8988T (cell line): ENCODE measurements at places on chromosomes 7 and 10.

- DNase-seq, result no peak
Observed at GRCh38 chr10:28873540-28873939, 196.2 kb downstream of the BAMBI start.

DNA sequence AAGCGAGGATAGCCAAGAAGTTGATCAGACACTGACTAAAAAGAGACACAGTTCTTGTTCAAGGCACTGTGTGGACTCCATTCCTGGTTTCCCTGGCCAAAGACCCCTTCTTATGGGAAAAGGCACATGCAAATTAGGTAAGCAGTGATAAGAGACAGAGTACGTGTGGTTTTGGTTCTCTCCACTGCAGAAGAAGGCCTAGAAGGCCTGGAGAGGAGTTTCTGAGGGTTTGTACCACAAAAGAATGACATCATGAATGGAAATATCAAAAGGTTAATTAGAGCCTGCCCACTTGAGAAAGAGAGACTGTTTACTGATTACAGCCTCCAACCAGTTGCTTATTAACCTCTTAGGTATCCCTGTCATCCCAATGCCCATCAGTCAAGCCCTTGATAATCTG is 137.5 kb downstream of the ZNF365 start:
- DNase-seq, result no peak

GRCh38 chr10:114083040-114083439 is 39.4 kb downstream of the ADRB1 start:
- no peak for DNase-seq

DNA sequence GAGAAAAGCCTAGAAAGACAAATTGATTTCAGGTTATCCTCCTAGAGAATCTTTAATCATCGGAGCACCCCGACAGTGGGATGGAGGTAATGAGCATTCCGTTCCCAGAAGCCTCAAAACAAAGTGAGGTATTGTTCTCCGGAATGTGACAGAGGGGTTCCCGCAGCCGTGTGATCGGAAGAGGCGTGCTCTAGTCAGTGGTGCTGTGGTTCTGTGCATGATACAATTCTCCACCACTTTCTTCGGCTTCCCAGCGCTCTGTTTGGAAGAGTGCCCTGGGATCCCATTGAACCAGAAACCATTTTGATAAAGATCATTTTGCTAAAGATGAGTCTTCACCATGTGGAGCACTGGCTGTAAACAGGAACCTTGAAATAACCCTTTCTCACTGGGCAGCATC is 434.6 kb downstream of the PAXIP1 start:
- DNase-seq, result no peak

DNA sequence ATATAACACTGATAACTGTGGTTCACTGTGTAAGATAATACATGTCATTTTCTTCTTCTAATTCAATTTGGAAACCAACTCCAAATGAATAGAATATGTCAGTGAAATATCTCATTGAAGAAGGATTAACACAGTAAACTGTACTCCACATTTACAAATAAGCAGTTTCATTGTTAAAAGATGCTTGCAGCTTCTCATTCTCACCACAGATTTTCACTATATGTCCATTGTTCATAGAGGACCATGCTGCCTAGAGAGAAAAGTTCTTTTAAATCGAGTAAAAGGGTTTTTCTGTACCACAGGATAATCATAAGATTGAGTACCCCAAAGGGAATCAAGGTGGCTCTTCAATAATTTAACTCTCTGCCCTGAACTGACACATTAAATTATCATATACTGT is 165.5 kb downstream of the LRRN3 start:
- DNase-seq, result no peak

GRCh38 chr7:135166338-135166990 is 4.0 kb downstream of the CYREN start:
- DNase-seq, result no peak

- DNase-seq, result no peak
Observed at GRCh38 chr7:12757443-12757842, 70.0 kb downstream of the ARL4A start.

DNA sequence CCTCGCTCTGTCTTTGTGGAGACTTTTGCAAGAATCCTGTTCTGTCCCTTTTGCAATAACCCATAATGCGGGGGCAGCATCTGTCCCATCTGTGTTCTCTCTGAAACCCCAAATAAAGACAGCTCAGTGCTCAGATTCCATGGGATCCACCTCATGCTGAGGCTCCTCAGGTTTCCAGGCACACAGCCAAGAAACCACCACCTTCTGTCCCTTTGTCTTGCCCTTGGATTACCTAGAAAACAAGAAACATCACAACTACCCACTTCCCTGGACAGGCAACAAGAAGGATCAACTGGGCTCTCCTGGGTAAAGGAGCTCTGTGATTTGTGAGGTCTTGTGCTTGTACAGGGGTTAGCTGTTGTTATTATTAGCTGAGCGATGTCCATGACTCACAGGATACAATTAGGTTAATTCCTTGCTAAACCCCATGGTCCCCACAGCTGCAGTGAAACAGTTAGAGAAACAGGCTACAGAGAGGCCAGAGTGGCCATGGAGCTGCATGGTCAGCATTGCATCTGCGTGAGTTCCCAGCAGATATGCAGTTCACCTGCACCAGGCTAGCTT is 50.2 kb downstream of the CXCL12 start:
- no peak for DNase-seq

DNA sequence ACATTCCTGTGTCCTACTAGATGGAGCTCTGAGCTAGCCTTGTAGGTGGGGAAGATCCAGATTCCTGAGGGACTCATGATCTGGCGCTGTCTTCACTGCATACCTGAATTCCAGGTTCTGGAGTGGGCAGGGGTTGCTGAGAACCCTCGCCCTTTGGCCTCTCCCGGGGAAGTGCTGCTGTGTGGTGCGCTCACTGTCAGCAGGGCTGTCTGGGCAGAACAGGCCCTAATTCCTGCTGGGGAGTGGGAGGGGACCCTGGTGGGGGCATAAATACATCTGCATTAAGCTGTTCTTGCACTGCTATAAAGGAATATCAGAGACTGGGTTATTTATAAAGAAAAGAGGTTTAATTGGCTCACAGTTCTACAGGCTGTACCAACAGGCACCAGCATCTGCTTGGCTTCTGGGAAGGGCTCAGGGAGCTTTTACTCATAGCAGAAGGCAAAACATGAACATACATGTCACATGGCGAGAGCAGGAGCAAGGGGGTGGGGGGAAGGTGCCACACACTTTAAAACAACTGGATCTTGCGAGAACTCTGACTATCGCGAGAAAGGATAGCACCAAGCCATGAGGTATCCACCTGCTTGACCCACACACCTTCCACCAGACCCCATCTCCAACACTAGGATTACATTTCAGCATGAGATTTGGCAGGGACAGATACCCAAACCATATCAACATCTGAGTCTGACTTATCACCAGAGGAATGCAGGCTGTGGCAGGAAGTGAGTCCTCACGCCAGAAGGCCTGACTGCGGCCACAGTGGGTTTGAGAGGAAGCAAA is 115.0 kb downstream of the ADCY1 start:
- peak; percentile 48 for DNase-seq

- DNase-seq, result no peak
Observed at GRCh38 chr7:6399351-6399750, 48.4 kb downstream of the DAGLB start.

- no peak for DNase-seq
Observed at GRCh38 chr10:129219364-129219763, 247.7 kb upstream of the MGMT start.

GRCh38 chr7:50146692-50147091 is 53.6 kb upstream of the ZPBP start:
- DNase-seq, result no peak

DNA sequence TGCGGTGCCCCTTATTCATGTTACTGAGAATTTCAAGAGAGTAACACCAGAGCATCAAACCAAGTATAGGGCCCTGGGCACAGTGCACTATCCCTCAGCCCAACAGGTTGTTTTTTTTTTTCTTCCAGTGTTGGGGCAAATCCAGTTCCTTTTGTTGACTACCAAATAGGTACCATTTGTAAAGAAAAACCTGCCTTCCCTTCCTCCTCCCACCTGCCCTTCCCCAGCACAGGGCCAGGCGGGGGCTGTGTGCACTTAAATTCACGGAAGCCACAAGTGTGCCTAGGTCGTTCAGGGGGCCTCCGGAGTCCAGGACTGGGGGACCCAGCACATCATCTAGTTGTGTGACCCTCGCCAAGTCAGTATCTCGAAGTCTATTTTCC is 595 bp upstream of the SFXN4 start:
- no peak for DNase-seq

DNA sequence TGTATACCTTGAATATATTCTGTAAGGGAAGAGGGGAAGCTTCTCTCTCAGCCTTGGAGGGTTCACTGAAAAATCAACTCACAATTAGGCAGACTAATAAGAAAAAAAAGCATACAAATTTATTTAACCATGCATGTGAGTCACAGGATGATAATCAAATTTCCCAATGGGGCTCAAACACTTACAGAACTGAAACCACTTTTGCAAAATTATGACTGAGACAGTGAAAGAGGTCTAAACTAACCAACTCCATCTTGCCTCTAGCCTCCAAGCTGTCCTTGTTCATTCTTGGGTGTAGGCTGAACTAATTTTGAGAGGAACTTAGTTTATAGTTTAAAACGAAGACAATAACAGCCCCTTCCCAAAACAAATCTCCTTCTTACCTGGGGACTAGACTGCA is 618.3 kb upstream of the AUTS2 start:
- DNase-seq, result no peak

DNA sequence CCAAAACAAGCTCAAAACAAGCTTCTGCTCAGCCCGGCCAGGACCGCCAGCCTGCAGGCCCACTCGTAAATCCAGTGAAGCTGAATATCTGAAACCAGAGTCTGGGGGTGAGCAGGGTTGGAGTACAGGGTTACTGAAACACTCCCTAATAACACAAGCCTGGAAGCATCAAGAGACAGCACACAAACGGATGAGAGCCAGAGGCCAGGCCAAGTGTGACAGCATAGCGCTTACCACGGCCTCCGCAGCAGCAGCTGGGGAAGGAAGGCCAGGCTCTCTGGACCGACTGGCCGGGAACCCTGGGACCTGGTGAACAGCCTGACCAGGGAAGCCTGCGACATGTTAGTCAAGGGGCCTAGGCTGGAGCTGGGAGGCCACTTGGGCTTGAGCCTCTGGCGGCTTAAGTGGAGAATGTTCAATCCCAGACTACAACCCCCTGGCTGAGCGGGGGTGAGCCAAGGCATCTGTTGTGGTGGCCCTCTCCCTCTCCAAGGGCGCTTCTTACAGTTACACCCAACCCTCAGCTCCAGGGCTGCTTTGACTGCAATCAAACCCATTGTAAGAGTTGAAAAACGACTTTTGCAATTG is 21.7 kb upstream of the RNF32 start:
- no peak for DNase-seq

- DNase-seq, result no peak
Observed at GRCh38 chr7:92622685-92623084, 32.5 kb upstream of the FAM133B start.

DNA sequence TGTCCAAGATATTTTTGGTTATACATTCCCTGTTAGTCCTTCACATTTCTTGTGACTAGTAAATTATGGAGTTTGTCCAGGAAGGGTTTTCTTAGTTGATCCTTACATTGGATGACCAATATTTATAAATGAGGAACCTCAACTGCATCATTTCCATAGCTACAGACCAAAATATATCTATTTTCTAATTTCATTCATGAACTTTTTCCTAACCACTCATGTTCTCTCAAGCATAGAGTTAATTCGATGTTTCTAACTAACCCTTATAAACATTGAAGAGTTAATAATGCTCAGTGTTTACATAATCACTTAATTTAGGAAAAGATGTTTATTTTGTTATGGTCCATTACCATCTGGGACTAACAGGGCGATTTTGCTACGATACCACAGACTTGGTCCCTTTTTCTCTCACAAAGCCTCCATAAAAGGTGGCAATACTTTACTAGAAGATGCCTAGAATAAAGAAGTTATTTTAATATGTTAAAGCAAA is 591.0 kb downstream of the MAGI2 start:
- DNase-seq, result no peak

DNA sequence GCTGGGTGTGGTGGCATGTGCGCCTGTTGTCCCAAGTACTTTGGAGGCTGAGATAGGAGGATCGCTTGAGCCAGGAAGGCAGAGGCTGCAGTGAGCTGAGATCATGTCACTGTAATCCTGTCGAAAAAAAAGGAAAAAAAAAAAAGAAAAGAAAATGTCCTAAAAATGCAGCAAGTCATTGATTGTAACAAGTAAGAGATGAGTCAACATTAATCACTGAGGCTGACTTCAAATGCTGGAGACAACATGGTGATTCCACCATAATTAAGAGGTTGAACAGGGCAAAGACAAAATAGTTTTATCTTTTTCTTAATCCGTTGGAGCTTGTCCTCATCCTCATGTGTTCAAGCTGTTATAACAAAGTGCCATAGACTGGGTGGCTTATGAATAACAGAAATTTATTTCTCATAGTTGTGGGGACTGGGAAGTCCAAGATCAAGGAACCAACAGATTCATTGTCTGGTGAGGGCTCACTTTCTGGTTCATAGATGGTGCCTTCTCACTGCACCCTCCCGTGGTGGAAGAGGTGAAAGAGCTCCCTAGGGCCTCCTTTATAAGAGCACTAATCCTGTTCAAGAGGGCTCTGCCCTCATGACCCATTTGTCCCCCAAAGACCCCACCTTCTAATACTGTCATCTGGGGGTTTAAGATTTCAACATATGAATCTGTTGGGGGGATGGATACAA is 60.3 kb downstream of the TBXAS1 start:
- no peak for DNase-seq

DNA sequence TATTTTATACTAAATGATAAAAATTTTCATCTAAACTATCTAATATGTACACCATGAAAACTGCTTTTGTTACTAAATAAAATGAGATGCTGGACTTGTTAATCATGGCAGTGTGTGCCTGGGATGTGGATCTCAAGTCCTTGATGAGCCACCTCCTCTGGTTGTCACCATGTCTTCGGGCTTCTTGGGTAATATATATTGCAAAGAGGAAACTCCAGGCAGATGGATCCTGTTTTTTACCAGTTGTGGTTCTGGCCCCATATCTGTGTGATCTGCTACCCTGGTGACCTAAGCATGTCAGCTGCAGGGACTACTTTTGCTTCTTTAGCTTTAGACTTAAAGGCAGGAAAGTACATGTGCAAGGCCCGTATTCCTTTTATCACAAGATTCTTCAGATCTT is 46.2 kb downstream of the TMEM60 start:
- no peak for DNase-seq

- DNase-seq, result no peak
Observed at GRCh38 chr10:118841881-118842605, 87.3 kb upstream of the CACUL1 start.

DNA sequence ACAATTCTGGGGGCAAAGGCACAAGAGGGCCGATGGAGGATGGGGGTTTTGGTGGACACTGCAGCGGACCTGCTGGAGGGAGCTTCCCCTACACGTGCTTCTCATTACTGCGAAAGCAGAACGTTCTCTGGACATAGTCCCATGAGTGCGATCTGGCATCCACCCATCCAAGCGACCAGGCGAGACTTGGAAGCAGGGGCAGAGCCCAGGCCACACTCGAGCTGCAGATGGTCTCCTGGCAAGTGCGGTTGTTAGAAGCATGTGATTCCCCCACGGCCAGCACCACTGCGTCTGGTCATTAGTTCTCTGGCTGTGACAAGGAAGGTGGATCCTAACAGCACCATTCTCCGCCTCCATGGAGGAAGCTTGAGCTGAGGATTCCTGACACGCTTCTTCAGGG is 118.4 kb upstream of the TCERG1L start:
- DNase-seq, result no peak

GRCh38 chr7:135769005-135769802 is 20.6 kb upstream of the FAM180A start:
- no peak for DNase-seq

GRCh38 chr7:64881461-64882287 is 21.4 kb upstream of the ZNF273 start:
- no peak for DNase-seq
